CD4-positive, alpha-beta T cell treated with Interleukin-1 beta for 1 hour (primary cell): ENCODE measurements at places on chromosomes 1 and 21.
A peak's percentile ranks its signal among the peaks of the same experiment; 100 is the strongest.

DNA sequence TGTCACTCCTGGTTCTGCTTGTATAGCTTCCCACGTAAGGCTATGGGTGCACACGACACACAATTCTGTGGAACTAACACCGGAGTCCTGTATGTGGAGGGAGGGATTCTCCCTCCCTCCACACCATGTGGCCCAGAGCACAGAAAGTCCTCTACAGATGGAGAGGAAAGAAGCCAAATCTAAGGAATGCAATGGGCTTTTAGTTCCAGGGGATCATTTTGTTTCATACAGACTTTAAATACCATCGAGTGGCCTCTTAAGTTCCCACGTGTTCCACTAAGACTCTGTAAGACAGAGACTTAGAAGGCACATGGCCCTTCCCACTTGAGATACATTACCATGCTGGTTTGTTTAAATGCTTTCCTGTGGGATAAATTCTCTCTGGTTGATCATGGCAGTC is 156.0 kb downstream of the TGFB2 start:
- no peak for DNase-seq

- no peak for DNase-seq
These were observed 53.5 kb downstream of the RGS13 start for GRCh38 chr1:192689459-192689858.

- DNase-seq, result no peak
These were observed 71.9 kb downstream of the ST3GAL3 start for GRCh38 chr1:43779266-43779665.

GRCh38 chr1:167922611-167923074 is 8.7 kb upstream of the ADCY10 start:
- DNase-seq, result no peak

GRCh38 chr1:176811511-176812288 is 348.7 kb downstream of the PAPPA2 start:
- no peak for DNase-seq

GRCh38 chr1:12314333-12314903 is 84.6 kb downstream of the VPS13D start:
- DNase-seq, result peak; percentile 11

DNA sequence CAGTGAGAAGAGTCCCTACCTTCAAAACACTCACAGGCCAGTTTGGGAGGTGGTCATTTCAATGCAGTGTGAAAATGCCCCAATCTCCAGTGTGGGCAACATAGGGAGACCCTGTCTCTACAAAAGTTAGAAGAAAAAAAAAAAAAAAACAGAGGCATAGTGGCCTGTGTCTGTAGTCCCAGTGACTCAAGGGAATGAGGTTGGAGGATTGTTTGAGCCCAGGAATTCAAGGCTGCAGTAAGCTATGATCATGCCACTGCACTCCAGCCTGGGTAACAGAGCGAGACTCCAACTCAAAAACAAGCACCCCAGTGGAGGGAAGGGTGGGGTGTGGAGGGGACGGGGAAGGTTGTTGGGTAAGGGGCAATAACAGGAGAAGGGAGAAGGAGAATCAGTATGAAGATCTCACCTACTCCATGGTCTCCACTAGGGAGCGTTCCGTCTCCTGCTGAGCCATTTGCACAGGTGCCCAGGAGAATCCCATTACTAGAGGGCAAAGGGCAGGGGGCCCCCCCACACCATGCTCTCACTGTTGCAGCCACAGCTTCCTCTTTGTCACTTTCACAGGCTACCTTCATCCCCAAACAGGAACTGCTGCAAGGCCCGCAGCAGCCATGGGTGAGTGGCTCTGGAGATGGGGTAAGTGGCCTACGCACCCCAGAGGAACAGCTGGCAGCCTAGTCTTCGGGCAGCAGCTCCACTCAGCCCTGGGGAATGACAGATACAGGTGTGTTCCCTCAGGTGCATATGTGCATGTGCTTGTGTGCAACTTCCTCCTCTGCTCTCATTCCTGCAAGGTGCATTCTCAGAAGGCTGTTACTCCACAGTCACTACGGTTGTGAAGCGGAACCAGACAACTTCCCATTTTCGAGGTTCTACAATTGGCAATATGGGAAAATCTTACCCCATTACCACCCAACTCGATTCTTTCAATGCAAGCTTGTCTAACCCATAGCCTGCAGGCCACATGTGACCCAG is 87.9 kb upstream of the LYST start:
- DNase-seq, result peak; percentile 82

- no peak for DNase-seq
These were observed 59.4 kb downstream of the SLC30A7 start for GRCh38 chr1:100955322-100955721.

DNA sequence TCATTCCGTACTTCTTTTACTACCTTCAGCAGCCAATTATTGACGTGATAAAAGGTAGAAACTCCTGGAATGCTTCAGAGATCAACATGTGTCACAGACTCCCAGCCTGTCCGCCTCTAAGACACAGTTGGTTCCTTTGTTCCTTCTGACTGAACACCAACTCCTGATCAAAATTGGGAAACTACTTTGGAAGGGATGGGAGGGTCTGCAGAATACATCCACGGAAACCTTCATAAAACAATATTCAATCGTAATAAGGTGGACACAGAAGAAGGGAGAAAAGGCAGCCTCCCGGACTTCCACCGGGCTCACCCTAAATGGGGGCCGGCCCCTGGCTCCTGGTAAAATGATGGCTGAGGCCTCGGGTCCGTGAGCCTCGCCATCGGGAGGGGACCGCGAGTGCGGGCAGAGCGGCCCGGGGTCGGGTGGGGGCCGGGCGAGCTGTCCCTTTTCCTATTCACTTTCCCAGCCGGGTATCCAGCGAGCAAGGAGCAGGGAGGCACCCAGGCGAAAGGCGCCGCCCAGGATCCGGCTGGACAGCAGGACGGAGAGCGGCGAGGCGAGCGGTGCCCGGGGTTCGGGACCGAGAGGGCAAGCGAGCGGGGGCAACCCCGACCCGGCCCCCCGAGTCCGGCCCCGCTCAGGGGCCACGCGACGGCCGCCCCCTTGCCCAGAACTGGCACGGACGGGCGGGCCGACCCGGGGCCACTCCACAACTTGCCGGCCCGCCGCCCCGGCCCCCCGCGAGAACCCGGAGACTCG is 805 bp downstream of the NRIP1 start:
- no peak for DNase-seq

- DNase-seq, result no peak
These were observed 4.2 kb upstream of the RGS13 start for GRCh38 chr1:192631749-192632148.

- DNase-seq, result no peak
These were observed 378.7 kb downstream of the DISC1 start for GRCh38 chr1:232005300-232005699.

- DNase-seq, result no peak
These were observed 175.0 kb downstream of the SMYD3 start for GRCh38 chr1:246332078-246332477.

DNA sequence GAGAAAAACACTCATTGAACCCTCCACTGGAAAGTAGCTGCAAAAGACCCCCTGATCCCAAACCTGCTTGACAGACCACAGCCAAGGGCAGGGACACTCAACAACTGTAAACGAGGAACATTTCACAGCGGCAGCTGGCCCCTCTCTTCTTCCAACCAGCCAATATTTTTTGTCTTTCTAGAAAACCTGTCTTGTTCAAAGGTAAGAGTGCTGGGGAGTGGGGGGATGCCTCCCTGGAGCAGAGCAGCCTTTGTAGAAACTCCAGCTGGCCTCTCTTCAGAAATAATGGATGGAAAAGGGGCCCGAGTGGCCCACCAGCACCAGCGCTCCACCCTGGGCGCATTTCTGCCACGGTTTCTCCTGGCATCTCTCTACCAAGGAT is 384.0 kb downstream of the RRAGC start:
- no peak for DNase-seq

DNA sequence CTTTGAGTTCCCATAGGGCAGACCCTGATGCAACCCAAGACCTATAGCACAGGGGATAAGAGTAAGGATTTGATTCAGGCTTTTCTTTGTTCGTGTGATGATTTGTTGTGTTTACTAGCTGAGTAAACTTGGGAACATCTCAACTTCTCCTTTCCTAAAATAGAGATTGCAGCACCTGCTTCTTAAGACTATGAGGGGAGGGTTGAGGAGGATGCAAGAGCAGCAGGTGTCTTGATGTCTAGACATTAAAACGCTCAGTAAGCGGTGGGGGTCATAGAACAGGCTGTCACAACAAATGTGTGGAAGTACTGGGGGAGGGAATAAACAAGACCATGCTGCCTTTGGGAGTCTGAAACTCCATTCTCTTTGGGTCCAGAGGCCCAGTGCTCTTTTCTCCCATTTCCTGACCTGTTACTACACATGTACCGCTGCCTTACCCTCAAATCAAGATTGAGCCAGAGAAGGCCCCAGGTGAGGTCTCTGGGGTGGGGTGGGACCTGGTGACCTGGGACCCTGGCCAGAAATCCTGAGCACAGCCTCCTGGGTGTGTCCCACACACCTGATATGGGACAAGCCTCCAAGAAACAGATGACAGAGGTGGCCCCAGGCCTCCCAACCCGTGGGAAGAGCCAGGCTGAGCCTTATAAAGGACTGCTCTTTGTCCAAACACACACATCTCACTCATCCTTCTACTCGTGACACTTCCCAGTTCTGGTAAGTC is at the start of gene S100A7A:
Gene S100A7A, plus strand, starts transcription at position 671 of the 721 bp plus-strand sequence. CDS start 1,563 bp downstream, outside the sequence.
- DNase-seq, result no peak

GRCh38 chr1:30328401-30329262 is 394.8 kb downstream of the MATN1 start:
- DNase-seq, result no peak
